Hematopoietic multipotent progenitor cell treated with erythropoietin and hydrocortisone succinate and interleukin-3 and kit ligand, for 17 days (in vitro differentiated cells): ENCODE measurements at places on chromosomes 1 and 21.
A peak's percentile ranks its signal among the peaks of the same experiment; 100 is the strongest.

DNA sequence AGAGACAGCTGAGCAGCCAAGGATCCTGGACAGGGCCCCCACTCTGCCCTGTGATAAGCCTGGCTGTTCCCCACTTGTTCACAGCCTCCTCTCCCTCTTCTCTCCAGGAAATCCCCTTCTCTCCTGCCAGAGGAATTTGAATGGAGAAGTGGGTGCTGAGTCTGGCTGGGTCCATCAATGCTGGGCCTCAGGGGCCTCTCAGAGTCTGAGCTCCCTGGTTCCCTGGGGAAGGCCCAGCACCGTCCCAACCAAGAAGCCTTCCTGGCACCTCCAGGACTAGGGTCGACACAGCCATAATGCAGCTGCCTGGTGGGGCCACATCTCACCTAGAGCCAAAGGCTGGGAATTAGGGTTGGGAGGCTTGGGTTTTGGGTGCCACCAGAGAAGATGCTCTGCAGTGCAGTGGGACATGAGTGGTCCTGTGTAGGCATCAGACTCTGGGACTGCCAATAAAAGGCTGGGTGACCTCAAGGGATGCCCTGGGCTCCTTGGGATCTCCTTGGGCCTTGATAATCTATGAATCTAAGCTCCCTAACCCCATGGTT, 2.5 kb downstream of the MYBPH start:
- no peak for DNase-seq

GRCh38 chr1:225449774-225450173, 21.9 kb upstream of the LBR start:
- DNase-seq = no peak

- no peak for DNase-seq
Observed at GRCh38 chr1:236561976-236562375, 38.2 kb downstream of the LGALS8 start.

GRCh38 chr21:46594276-46594675, 10.6 kb downstream of the S100B start:
- no peak for DNase-seq

- peak; percentile 86 for DNase-seq
Observed at GRCh38 chr1:153977250-153978240, at the start of gene JTB. TSS of gene JTB (minus strand) at chr1:153977674. CDS start at chr1:153977252, 422 bp downstream.

DNA sequence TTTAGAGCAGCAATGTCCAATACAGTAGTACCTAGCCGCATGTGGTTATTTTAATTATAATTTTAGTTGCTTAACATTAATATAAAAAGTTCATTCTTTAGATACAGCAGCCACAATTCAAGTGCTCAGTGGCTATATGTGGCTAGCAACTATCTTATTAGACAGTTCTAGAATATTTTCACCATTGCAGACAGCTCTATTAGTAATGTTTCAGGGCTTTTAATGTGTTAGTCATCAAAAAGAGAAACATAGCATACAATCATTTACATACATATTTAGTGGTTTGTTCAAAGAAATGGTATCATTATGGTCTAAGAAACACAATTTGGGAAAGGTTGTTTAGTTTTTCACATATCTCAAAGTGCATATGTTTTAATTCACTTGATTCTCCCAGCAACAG, 66.6 kb upstream of the DYNLT5 start:
- no peak for DNase-seq

DNA sequence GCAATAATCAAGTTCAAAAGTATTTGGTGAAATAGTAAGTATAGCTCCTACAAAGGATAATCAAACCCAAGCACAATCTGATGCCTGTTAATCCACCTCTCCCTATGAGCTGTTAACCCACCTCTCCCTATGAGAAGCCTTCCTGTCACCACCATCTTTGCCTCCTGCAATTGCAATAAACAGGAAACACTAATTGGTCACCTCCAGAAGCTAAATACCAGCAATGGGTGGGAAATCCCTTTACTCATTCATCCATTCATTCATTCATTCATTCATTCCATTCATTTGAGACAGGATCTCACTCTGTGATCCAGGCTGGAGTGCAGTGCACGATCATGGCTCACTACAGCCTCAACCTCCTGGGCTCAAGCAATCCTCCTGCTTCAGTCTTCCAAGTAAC, 132.8 kb downstream of the RERE start:
- no peak for DNase-seq

- no peak for DNase-seq
Observed at GRCh38 chr1:203229471-203230135, at the start of gene CHIT1. TSS of gene CHIT1 (minus strand) at chr1:203229673. CDS start at chr1:203229636, 37 bp downstream.

DNA sequence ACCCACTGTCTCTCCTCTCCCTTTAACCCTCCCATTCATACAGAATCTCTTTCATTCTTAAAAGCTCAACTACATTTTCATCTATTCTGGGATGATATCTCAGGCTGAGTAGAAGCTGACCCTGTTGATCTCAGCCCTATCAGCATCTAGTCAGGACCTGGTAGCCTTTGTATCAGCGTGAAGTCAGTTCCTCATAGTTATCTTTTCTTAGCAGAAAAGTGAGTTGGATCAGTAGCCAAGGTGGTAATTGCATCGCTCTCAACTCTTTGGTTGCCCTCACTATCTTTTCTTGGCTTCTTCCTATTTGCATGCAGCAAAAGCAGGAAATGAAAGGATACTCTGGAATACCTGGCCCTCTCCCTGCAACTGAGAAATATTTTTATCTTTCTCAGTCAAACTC, 13.6 kb upstream of the GOLT1A start:
- no peak for DNase-seq

GRCh38 chr1:21251773-21252471, 38.3 kb downstream of the ECE1 start:
- no peak for DNase-seq
